Skin of body (tissue), 3 donors: ENCODE measurements at places on chromosomes 12 and 14. TPM values are rescaled to one million over a fixed set of nuclear protein-coding genes. Genes with fewer than 3 reads are reported as not detected.

DNA sequence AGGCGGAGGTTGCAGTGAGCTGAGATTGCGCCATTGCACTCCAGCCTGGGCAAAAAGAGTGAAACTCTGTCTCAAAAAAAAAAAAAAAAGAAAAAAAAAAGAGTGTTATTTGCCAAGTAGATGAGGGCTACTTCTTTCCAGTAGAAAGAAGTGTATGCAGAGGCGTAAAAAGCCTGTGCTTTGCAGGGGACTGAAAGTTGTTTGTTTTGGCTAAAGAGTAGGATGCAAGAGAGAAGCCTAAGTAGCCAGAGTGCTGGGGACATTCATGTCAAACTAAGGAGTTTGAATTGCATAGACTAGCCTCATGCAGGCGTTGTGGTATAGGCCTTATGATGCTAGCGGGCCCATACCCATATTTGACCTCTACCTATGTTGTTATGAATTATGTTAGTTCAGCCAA lies 9.5 kb downstream of the HSD17B6 start:
- no peak for DNase-seq

The ASB2 gene
- 6.1 TPM for total RNA-seq

DNA sequence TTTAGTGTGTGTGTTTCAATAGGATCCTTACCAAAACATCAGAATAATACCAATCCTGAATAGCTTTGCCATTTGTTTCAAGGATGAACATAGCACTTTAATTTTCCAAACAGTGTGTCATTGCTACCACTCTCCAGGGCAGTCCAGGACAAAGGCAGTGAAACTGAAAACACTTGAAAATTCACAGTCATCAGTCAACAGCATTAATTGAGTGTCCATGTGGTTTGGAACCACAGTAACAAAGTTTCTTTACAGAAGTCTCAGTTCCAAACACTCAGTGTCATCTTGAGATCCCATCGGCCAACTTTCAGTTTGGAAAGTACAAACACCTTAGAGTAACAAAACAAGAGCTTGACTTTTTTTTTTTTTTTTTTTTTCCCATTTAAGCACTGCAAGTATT lies 228.4 kb upstream of the SOX5 start:
- DNase-seq: no peak

DNA sequence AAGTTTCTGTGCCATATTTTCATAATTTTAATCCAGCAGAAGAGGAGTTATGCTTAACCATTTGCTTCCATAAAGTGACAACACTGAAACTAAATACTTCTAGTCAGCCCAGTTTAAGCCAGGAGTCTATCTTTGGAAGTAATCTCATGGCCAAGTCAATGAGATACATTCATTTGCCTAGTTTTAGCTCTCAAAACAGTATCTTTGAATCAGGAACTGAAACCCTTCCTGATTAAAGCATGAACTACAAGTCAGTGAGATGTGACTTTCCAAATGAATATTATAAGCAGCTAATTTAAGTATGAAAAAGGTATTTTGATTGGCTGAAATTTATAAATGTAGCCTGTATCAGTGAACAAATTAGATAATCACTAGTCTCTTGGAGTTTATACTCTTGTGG lies 491.5 kb downstream of the SLC6A15 start:
- DNase-seq: no peak
